ENCODE measurements at places on chromosomes 1 and 21.
A peak's percentile ranks its signal among the peaks of the same experiment; 100 is the strongest.

DNA sequence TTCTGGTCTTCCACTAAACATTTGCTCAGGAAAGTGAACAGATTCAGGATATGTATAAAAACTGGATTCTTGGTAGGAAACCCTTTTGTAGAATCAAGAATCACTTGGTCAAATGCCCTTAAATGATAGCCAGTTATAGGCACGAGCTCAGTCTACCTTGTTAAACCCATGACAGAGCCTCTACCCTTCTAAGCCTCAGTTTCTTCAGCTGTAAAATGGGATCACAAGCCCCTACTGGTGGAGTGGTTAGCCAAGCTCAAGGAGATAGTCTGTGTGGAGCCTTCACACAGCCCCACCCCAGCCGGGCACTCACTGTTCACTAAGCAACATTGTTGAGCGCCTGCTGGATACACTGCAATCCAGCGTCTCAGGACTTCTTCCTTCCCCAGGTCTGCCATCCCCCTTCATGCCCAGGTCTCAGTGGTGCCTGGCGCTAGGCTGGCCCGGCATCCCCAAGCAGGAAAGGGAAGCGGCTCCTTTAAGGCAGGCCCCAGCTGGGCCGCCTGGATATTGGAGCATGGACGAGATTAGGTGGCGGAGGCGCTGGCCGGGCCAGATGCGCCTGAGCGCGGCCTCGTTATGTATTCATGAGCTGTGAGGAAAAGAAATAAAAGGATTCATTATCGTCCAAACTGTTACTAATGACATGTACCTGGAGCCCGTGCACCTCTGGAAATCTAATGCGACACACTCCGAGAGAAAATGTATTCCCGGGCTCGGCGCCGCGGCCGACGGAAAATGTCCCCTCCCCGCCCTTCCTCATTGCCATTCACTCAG is 75.6 kb downstream of the TAS1R2 start:
- no peak for DNase-seq

- DNase-seq: no peak
Observed at GRCh38 chr1:18217398-18218043, 109.9 kb downstream of the IGSF21 start.

- DNase-seq: no peak
Observed at GRCh38 chr1:101971304-101971703, 25.4 kb downstream of the OLFM3 start.

- DNase-seq: no peak
Observed at GRCh38 chr1:166083887-166084286, 82.9 kb downstream of the FAM78B start.

- no peak for DNase-seq
Observed at GRCh38 chr1:10374442-10374860, 24.4 kb upstream of the PGD start.

GRCh38 chr1:6547301-6547700 is 7.0 kb downstream of the NOL9 start:
- DNase-seq: peak; percentile 27

DNA sequence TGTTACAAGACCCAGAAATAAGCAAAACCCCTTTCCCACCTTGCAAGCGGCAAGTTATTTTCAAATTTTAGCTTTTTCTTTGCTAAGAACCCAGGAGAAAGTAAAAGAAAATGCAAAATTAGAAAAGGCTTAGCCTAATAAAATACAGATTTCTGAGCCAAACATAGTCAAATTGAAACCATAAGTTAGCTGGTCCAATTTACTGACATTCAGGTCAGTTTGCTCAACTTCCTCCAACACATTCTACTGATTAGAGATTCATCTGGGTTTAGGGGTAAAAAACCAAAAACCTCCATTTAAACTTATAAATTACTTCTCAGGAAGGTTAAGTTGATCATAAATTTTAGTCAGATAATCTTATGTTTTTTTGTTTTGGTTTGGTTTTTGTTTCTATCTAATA is 701.8 kb upstream of the CXADR start:
- DNase-seq: no peak

- DNase-seq: no peak
Observed at GRCh38 chr1:197911111-197911856, 5.9 kb upstream of the LHX9 start.

DNA sequence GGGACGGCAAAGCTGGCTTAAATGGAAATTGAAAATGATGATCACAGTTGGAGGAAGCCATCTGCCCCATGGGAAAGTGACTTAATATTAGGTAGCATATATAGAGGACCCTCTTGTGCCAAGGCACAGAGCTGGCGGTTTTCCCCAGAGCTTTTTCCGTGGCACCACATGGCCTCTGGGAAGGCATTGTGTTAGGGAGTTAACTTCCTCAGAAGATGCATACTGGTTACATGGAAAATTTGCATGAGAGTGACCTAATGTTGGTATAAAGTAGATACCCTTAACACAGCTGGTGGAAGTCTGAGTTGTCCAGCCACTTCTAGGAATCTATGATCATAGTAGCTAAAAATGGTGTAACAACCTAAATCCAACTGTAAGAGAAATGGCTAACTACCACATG is 27.3 kb downstream of the CAP1 start:
- DNase-seq: no peak

Measured in brain microvascular endothelial cell (primary cell).